ENCODE measurements at places on chromosomes 6 and 20.

DNA sequence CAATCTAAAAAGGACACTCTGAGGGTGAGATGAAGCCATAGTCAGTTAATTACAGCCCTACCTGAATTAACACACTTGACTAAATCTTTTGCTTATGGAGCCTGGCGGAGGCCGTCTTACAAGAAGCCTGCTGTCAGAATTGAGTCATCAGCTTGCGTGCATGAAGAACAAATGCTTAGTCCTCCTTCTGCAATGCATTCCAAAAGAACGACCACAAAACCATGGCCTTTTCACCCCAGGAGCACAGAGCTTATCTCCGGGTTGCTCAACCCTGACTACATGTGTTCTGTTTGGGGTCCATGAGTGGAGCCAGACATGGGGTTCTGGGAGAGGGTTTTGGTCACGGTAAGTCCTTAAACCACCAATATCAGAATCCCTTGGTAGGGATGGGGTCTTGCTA, 318.1 kb downstream of the CLIC5 start:
- no peak for DNase-seq

GRCh38 chr6:112429226-112429625, 82.1 kb downstream of the RFPL4B start:
- no peak for DNase-seq

- no peak for DNase-seq
Observed at GRCh38 chr6:70551566-70551965, 15.2 kb upstream of the SDHAF4 start.

- no peak for DNase-seq
Observed at GRCh38 chr20:53402233-53403005, 191.2 kb downstream of the ZNF217 start.

DNA sequence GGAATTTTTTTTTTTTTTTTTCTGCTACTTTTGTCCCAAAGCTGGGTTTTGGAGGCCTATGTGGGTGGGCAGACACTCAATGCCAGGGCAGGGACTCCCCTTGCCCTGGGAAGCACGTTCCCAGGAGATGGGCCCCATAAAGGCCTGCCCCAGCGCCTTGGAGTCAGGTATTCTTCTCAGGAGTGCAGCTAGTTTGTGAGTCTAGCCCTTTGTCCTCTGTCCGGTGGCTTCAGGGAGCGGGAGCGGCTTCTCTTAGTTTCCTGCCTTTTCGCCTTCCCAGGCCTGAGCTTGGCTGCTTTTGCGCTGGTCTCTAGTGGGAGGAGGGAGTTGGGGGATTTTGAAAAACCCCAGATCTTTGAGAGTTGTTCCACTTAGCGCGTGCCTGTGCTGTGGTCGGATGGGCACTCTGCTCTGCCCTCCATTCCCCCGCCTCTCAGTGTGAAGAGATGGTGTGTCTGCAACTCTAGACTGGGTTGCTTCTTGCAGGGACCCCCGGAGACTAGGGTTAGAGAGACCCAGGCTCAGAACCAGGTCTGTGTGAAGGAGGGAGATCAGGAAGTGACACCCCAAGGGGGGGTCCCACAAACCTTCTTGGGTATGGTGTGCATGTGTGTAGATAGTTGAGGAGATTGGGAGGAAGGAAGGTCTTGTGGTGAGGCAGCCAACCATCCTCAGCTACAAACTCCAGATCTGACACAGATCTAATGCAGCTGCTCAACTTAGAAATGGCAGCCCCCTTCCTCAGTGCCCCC, 1.3 kb downstream of the PLCG1 start:
- no peak for DNase-seq

DNA sequence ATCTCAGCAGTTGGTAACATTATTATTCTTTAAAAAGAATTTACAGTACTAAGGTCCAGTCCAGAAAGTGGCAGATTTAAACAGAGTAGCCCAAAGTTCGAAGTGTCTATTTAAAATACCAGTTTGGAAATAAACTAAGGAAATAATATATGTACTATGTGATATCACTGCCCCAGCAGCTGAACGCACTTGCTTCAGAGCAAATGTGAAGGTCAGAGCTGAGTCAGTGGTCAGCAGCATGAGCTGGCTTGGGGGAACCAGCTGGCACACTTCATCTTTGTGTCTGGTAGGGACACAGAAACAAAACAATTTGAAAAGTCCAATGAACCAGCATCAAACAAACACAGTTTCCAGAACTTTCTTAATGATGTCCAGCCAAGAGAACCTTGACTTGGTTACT, 15.4 kb downstream of the TMEM14B start:
- no peak for DNase-seq

DNA sequence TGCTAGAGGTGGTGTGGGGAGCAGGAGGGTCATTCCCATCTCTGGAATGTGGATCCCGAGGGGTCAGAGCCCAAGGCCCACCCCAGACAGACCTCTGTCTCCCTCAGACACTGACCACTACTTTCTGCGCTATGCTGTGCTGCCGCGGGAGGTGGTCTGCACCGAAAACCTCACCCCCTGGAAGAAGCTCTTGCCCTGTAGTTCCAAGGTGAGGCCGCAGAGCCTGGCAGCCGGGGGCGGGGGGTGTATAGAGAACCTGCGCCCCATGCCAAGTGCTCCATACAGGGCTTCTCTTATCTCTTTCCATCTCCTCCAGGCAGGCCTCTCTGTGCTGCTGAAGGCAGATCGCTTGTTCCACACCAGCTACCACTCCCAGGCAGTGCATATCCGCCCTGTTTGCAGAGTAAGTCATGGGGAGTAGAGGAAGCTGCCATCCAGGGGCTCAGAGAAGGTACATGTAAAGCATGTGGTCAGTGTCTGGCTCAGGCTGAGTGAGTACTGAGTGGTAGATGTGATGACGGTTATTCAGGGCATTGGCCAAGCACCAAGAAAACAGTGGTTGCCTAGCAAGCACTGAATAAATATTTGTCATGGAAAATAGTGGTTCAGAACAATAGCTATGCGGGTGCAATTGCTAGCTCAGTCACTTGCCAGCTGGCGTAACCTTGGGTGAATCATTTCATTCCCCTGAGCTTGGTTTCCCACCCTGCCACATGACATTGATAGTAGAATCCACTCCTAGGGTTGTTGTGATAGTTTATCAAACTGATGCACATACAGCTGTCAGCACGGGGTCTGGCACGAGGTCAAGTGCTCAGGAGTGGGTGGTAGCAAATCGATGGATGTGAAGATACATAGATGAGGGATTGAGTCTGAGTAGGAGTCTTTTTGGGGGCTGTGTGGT, 3.5 kb downstream of the PIGT start:
- DNase-seq = no peak

All from stimulated activated CD8-positive, alpha-beta memory T cell treated with anti-CD3 and anti-CD28 coated beads, Interleukin-7, amount 100 ng/mL, for 1 hour (primary cell).